ENCODE measurements at places on chromosomes 7 and 10.

- no peak for DNase-seq
Observed at GRCh38 chr10:23417254-23417653, 21.6 kb upstream of the OTUD1 start.

DNA sequence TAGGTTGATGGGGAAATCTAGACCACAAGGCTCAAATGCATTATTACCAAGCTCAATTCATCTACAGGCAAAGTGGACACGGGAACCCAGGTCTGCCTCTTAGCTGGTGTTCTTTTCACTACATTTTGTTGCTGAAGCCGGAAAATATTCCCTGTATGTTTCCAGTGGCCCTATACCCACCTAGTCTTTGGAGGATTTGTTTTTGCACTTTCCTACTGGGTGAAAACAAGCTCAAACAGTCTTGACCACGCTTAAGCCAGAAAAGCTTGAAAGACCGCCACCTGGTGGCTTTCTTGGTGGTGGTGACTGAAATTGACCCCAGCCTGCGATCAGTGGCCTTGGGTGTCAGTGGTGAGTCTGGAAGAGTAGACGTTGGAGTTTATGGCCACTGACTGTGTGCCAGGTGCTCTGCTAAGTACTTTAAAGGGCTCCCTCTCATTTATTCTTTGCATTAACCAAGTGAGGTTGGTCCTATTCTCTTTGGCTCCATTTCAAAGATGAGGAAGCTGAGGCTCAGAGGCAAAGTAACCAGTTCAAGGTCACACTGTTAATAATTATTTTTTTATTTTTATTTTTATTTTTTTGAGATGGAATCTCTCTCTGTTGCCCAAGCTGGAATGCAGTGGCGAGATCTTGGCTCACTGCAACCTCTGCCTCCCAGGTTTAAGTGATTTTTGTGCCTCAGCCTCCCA is 11.1 kb upstream of the CRTAC1 start:
- DNase-seq: peak; percentile 48

- no peak for DNase-seq
Observed at GRCh38 chr10:1270906-1271305, 214.7 kb downstream of the WDR37 start.

DNA sequence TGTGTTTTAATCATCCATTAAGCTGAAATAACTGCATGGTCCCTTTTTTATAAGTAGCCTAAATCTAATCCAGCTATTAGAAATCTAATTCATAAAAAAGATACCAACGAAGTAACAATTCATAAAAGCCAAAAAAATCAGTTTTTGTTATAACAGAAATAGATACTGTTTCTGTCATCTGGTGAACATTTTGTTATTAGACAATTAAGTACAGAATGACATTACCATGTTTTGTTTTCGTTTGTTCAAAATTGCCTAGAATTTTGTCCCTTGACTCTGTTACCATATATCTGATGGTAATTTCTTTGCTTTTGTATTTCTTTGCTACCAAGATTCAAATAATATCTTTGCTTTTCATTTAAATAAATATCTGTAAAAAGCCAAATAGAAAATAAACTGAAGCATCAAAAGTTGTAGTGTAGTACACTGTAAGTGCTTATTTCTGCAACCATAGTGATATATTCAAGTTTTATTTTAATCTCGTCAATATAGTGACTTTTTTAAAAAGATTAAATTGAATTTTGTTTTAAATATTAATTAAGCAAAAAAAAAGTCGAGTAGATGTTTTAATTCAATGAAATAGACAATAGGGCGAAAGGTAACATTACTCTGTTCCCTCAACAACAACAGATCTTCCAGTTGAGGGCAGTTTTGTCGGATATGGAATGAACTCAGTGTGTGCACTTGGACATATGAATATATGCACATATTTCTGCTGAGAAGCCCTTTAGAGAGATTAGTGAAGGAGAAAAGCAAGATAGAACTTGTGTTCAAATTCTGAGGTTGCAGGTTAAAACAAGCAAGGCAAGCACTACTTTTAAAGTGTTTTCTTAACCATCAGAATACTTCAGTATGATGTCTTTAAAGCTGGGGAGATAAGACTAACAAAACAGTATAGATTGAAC is 7.9 kb upstream of the IGF2BP3 start:
- no peak for DNase-seq

- DNase-seq: no peak
Observed at GRCh38 chr10:528173-529165, 161.0 kb downstream of the DIP2C start.

- DNase-seq: no peak
Observed at GRCh38 chr10:67780759-67781538, 57.0 kb downstream of the DNAJC12 start.

DNA sequence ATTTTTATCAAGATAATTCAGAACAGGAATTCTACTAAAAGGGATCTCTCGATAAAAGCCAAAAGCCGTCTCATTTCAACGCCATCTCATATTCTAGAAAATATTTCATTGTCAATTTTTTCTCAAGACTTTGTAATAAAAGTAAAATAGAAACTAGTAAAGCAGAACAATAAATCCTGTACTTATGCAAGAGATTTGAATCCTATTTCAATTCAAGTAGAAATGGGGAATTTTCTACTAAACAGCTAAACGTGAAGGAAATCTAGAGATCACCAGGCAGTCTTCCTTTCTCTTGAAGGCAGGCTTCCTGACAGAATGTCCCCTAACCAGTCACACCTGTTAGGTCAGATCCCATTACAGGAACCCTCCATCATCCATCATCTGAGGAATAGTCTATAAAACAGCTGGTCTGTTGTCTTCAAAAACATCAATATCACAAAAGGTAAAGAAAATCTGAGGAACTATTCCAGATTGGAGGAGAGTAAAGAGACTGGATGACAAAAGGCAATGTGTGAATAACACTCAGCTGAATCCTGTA is 23.7 kb downstream of the USP6NL start:
- peak; percentile 71 for DNase-seq

GRCh38 chr7:100493476-100494264 is 9.9 kb downstream of the NYAP1 start:
- DNase-seq: no peak

- no peak for DNase-seq
Observed at GRCh38 chr10:28331066-28331465, 28.2 kb upstream of the MPP7 start.

DNA sequence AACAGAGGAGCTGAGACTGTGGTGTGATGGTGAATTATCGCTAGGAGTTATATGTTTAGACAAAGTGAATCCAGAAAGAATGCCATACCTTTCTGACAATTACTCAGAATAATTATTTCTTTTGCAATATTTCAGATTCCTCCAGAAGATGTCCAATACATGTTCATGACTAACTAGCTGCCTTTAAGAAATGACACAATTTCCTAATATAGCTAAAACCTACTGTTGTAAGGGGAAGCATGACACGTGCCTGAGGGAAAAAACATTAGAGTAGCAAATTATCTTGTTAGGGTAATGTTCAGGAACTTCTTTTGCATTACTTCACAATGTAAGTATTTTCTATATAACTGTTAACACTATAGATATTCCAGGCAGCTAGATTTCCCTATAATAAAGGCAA is 150.3 kb downstream of the COL28A1 start:
- DNase-seq: peak; percentile 12

GRCh38 chr10:47381103-47381395 is 3.0 kb downstream of the ZNF488 start:
- DNase-seq: no peak

DNA sequence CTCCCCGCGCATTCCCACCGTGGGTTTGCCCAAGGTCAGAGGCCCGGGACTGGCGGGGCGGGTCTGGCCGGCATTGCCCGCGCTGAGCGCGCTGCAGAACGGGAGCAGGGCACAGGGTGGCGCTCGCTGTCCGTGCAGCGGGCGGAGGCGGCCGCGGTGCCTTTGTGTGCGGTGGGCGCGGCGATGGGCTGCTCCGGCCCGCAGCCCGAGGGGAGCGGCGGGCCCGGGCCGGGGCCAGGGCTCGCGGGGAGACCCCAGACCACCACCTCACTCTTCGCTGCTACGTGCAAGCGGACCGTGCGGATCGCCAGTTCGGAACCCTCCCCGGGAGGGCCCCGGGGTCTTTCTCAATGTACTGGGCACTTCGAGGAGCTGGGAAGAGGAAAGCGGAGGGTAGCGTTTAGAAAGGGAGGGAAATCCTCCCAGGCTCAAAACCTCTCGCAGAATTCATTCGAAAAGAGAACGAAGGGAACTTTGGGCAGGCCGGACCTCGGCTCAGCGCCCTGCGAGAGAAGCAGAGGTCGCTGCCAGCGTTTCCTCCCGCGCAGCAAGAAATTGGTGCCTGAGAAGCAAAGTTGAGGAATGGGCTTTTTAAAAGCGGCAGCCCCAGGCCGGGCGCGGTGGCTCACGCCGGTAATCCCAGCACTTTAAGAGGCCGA is 8.5 kb downstream of the SP8 start:
- DNase-seq: no peak

DNA sequence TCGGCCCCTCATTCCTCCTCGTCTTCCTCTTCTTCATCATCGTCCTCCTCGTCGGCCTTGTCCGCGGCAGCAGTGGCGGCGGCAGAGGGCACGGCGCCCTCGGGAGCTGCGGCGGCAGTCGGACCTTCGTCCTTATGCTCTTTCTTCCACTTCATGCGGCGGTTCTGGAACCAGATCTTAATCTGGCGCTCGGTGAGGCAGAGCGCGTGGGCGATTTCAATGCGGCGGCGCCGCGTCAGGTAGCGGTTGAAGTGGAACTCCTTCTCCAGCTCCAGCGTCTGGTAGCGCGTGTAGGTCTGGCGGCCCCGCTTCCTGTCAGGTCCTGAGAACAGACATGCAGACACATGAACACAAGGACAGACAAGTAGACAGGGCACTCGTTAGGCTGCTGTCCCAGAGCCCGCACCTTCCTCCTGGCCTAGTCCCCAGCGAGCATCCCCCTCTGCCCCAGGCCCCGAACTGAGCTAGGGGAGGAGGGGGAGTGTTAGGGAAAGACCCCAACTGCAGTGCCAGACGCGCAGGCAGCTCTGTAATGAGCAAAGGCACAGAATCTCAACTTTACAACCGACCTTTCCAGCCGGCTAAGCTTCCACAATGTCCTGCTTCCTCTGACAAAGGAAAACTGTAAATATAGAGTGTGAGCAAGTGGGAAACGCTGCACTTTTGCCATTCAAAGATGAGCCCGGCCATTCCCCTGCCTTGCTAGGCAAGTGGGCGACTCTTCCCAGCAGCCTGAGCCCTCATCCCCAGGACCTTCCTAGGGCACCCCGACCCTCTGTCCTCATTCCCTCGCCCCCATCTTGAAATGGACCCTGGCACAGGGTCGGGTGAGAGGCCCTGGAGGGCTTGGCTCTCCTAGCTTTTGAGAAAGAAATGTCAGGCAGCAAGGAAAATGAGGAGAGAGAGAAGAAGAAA is 1.3 kb downstream of the HOXA7 start:
- DNase-seq: no peak

DNA sequence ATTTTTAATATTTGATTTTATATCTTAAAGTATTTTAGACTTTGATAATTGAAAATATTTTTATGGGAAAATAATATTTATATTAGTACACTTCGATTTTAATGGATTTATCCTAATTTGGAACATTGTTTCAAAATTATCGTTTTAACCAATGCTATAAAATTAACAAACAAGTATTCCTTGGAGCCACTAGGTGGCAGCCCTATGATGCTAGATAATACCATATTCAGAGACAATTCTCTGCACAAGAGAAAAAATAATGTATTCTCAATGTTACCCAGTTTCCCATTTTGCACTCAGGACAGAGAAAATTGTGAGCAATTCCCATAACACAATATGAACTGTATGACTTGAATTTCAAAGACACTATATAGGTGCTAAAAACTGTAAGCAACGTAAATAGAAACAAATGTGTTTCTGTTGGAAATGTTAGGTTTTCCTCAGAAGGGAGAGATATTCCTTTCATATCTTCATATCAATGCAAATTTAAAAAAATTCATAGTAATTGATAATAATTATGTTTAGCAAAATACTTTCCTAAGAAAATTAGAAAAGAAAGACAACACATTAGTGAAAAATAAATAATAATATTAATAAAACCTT is 237.8 kb downstream of the SEMA3E start:
- peak; percentile 54 for DNase-seq

- DNase-seq: no peak
Observed at GRCh38 chr7:138907201-138907847, 73.9 kb downstream of the KIAA1549 start.

- DNase-seq: no peak
Observed at GRCh38 chr7:4281231-4281993, 400.7 kb upstream of the FOXK1 start.

GRCh38 chr10:38212460-38212859 is 118.3 kb downstream of the ZNF37A start:
- DNase-seq: no peak

DNA sequence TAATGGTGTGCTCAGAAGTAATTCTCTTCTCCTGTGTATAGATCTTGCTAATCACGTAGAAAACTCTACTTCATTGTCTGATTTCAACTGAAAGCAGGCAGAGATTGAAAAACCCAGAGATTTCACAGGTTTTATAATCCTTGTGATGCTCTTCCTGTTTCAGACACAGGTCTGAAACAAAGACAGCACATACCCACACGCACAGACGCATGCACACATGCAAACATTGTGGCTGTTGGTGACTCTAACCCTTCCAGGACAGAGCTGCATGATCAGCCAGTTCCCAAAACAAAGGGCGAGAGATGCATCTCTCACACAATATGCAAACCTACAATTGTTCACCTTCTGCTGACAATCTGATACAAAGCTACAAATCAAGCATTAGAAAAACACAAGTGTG is 11.1 kb upstream of the TFEC start:
- no peak for DNase-seq

GRCh38 chr10:79407423-79407796 is 38.0 kb downstream of the ZCCHC24 start:
- no peak for DNase-seq

- DNase-seq: peak; percentile 53
Observed at GRCh38 chr10:74419958-74420375, 268.9 kb downstream of the ADK start.

- DNase-seq: no peak
Observed at GRCh38 chr10:178723-179122, 43.5 kb downstream of the ZMYND11 start.

- DNase-seq: peak; percentile 57
Observed at GRCh38 chr7:121085922-121086321, 97.4 kb downstream of the CPED1 start.

DNA sequence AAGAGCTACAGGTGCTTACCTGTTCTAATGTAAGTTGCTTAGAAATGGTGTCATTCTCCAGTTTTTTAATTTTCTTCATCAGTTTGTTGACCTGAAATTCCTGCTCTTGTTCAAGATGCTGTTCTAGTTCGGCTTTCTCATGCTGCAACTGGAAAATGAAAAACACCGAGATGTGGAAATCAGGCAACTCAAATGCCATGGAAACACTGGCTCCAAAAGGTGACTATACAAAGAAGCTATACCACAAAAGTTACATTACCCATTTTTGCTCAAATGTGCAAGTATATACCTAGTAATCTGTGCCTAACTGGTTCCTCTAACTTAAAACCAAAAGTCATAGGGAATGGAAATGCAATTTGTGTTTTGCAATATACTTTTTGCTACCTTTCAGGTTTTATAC is 73.8 kb downstream of the CCDC6 start:
- DNase-seq: no peak

GRCh38 chr10:50369931-50370330 is 118.6 kb upstream of the ASAH2 start:
- DNase-seq: peak; percentile 19
